Dermis blood vessel endothelial cell (primary cell): ENCODE measurements at places on chromosomes 2 and 18. TPM values are rescaled to one million over a fixed set of nuclear protein-coding genes. Genes with fewer than 3 reads are reported as not detected.

Gene CNRIP1
- 45.3 and 52.3 TPM in 2 replicates for total RNA-seq

Gene NAT8
- total RNA-seq: not detected in 2 replicates

Gene EFR3B
- total RNA-seq: 1.3 and 2.0 TPM in 2 replicates

Gene IL1B
- 0.14 and 0.17 TPM in 2 replicates for total RNA-seq

Gene SFT2D3
- total RNA-seq: 5.4 and 5.8 TPM in 2 replicates

Gene LMAN2L
- total RNA-seq: 24.2 and 24.7 TPM in 2 replicates

Gene GPR155
- total RNA-seq: 0.93 and 1.0 TPM in 2 replicates

Gene HAUS1
- total RNA-seq: 87.6 and 102 TPM in 2 replicates

Gene TTN
- total RNA-seq: 1.5 and 1.8 TPM in 2 replicates

Gene CHAC2
- 12.5 and 14.1 TPM in 2 replicates for total RNA-seq

Gene CIDEA
- 1.2 and 1.9 TPM in 2 replicates for total RNA-seq

Gene ATP5F1A
- 911 and 931 TPM in 2 replicates for total RNA-seq

Gene FAM228B
- 5.2 and 11.6 TPM in 2 replicates for total RNA-seq

Gene EVX2
- total RNA-seq: not detected in 2 replicates

Gene SYT4
- not detected in 2 replicates for total RNA-seq

Gene SEPTIN10
- total RNA-seq: 149 and 179 TPM in 2 replicates

Gene CRYBA2
- not detected in 2 replicates for total RNA-seq
